NCI-H1694 (cell line): ENCODE measurements at places on chromosomes 2 and 18.

DNA sequence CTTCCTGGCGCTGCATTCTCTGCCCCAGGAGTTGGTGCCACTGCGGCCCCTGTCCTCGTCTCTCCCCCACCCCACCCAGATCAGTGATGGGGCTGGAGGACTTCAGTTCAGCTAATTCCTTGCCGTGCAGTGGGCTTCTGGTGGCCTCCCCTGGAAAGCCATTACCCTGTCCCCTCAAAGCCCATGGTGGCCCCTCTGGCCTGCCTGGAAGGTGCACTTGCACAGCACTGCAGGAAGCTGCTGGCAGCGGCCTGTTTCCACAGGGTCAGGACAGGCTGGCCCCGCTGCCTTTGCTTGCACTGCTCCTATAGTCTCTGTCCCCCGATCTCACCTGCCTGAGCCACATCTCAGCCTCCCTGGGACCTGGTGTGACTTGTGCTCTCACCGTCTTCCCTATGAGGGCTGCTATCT lies 105.1 kb downstream of the USP40 start:
- DNase-seq: no peak

DNA sequence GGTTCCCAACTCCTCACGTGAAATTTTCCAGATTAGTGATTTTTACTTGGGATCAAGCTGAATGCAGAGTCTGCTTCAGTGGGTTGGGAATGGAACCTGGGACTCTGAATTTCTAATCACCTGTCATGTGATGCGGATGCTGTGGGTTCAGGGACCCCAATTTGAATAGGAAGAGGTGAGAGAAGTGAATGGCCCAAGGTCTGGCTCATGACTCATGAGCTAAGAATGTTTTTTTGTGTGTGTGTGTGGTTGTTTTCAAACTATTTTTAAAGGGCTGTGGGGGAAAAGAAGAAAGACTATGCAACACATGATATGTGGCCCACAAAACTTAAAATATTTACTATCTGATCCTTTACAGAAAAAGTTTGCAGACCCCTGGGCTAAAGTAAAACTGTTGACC lies 108.5 kb upstream of the CYRIA start:
- no peak for DNase-seq

GRCh38 chr2:24050041-24050979 lies 769 bp downstream of the FKBP1B start:
- DNase-seq: no peak

DNA sequence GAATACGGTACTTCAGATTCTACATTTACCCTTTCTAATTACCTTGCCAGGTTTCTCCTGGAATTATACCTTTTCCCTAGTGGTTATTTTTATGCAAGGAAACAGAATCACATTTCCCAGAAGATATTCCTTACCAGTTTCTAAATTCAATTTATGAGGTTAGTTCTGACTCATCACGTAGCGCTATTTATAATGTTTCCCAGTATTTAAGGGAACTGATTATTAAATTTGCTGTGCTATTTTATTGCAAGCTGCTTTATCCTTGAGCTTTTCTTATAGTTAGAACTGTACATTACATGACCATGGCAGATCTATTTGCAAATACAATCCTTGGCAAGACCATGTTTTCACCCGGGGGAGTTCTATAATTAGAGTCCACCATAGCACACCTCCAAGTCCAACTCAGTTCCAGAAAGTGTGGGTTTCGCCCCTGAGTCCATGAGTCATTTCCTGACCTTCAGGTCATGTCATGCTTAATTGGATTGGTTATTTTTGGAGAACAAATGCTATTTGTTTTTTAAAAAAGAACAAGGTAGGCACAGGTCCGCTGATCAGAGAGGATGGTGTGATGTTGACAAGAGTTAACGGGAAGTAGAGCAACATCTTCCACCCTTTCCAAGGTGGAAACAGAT lies 126.6 kb downstream of the ZNF532 start:
- DNase-seq: no peak

GRCh38 chr2:148642112-148642744 lies 2.3 kb upstream of the EPC2 start:
- no peak for DNase-seq

GRCh38 chr2:29370581-29371125 lies 255.4 kb downstream of the CLIP4 start:
- no peak for DNase-seq

GRCh38 chr18:9103376-9103873 lies 926 bp downstream of the NDUFV2 start:
- DNase-seq: no peak

DNA sequence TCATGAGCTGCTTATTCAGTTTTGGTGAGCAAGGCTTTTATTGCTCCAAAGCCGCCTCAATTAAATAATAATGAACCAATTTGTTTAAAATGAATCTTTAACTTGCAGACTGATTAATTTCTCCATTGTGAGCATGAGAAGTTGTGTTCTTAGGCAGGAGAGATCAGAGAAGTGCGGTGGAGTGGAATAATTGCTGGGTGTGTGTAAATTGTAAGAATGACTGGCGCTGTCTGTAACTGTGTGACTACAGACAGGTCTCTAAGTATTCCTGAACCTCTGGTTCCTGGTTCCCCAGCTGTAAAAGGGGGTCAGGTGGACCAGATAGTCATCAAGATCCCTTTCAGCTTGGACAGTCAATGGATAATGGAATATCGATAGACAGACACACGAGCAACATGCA lies 98.0 kb upstream of the EFEMP1 start:
- no peak for DNase-seq

GRCh38 chr2:64637000-64637635 lies 16.6 kb downstream of the SERTAD2 start:
- no peak for DNase-seq

- no peak for DNase-seq
Observed at GRCh38 chr2:10493634-10494281, 45.6 kb upstream of the ODC1 start.

GRCh38 chr2:76307495-76307894 lies 596.8 kb upstream of the GCFC2 start:
- no peak for DNase-seq

- DNase-seq: no peak
Observed at GRCh38 chr2:147851244-147851930, 6.6 kb downstream of the ACVR2A start.

- no peak for DNase-seq
Observed at GRCh38 chr18:62080172-62080900, 106.5 kb downstream of the PIGN start.

DNA sequence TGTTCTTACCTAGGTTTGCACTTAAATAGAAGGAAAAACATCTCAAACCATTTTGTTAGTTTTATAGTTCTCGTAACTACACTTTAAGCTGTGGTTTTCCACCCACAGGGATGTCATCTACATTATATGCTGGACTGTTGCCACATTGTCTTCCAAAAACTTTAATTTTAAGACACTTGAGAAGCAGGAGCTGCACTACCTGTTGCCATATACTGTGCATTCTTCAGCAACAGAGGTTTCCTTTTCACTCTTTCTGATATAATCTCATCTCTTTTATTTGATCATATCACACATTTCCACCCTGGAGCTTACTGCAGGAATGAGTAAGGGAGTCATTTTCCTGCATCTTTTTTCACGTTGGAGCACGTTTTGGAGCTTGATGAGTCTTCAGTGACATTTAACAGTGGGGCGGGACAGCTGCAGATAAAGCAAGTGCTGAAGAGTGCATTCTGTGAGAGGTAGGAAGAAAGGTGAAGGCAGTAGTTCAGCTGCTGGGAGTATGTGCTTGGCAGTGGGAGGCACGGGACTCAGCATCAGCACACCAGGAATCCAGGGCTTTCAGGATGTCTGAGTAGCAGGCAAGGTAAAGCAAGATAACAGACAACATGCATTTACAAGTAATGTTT lies 3.8 kb downstream of the LIMS1 start:
- no peak for DNase-seq

GRCh38 chr2:127172306-127172705 lies 47.8 kb downstream of the CYP27C1 start:
- no peak for DNase-seq

- no peak for DNase-seq
Observed at GRCh38 chr2:51673628-51674027, 641.7 kb upstream of the NRXN1 start.

GRCh38 chr2:145800151-145801091 lies 1280.5 kb upstream of the ZEB2 start:
- DNase-seq: no peak

DNA sequence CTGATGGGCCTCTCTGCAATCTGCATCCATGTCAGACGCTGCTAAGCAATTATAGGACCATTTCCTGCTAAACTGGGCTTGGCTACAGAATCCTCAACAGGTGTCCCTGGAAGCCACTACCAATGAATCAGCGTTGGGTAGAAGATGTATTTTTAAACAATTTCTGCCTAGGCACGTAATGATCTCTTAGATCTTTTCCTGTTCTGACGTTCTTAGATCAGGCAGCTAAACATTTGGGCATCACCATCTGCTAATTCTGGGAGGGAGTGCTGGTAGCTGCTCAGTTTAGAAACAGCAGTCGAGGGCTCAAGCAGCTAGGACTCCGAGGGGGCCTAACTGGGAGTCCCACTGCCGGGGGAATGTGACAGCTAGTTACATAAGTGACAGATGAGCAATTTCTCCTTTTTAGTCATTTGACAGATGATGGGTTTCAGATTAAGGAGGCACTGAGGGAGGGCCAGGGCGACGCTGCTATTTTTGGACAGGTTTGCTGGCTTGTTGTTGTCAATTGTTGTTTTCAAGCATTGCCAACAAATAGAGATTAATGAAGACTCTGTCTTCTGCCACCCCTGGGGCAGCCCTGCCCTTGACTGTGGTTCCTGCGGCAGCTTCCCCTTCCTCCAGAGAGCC lies 92.7 kb downstream of the MRO start:
- peak; percentile 81 for DNase-seq

DNA sequence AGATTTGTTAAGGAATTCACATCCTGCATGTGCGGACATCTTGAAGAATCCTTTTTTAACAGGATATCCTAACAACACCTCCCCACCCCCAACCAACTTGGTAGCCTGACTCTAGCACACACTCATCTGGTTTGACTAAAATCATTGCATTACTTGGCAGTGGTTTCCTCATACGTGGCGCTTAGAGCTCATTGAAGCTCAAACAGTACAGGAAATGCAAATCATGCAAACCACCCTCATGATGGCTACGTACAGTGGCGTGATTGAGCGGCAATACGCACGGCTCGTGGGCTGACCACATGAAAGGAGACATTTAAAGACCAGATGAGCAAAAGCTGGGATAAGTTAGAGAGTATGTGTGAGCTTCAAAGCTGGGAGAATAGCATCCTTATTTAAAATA lies 336.2 kb downstream of the ZEB2 start:
- DNase-seq: no peak

DNA sequence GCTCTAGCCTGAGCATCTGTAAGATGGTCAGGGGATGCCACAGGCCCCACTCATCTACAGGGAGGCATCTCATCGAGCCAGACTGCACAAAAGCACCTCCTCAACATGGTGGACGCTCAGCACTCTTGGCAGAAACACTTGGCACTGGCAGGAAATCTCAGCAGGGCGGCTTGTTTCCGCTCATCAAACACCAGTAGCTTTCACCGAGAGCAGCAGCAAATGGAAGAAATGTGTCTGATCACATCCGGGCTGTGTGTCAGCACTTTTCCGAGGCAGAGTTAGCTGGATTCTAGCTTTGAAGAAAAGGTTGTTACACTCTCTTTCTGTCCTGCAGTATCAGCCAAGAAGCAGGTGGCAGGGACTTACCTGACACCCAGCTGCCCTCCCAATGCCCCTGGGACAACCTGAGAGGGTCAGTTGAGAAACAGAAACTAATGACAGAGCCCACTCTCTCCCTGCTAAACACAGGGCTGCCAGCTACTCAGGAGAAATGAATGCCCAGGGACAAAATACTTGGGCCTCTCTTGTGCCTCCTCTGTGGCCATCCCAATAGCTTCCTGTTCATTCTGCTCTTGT lies 68.9 kb upstream of the FZD7 start:
- DNase-seq: peak; percentile 30

DNA sequence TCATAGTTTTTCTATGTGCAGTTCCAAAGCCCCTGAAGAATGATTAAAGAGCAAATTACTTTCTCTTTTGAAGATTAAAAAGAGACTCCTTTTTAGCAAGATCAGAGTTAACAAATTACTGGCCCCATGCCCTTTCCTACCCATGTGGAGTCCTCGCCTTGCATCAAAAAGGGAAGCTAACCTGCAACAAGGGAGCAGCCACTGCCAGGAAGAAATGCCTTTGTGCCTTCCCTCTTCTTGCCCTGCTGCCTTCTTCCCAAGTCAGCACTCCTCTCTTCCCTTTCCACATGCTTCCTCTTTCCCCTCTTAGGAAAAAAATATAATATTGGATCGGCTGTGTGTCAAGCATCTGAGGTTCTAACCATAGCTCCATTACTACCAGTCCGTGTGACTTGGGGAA lies 37.1 kb upstream of the CYP1B1 start:
- no peak for DNase-seq

- no peak for DNase-seq
Observed at GRCh38 chr2:16044946-16045456, 104.7 kb downstream of the MYCN start.

GRCh38 chr2:151827564-151828142 lies 568 bp downstream of the ARL5A start:
- DNase-seq: no peak

DNA sequence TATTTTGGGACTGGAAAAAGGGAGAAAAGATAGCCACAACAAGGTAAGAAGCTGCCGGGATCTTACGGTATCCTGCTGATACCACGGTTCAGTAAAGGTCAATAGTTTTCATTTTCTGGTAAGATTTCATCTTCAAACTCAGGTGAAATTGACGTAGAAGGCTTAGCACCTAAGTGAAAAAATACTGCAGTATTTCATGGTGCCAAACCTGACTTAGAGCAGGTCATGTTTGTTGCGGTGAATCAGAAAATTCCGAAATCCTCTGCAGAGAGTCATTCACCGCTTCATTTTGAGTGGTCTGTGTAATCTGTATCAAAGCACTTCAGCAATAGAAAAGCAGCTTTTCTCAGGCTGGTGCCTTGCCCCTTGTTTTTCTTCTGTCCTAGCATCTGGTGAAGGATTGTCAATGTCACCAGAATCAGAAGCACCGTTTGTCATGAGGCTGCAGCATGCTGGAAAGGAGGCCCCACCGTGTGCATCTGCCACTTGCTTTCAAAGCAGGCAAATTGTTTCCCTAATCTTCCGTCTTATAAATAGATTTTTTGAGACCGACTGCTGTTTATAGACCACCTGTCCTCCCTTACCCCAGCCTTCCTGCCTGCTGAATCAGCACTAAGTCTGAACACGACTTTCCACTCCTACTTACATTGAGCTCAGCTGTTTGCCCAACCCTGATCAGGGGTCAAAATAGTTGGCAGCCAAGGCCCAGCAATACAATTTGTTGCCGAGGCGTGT lies 156.3 kb downstream of the EML6 start:
- peak; percentile 91 for DNase-seq

GRCh38 chr2:178834086-178834485 lies 26.9 kb upstream of the TTN start:
- no peak for DNase-seq

GRCh38 chr2:106975641-106976040 lies 89.7 kb upstream of the ST6GAL2 start:
- no peak for DNase-seq

GRCh38 chr18:36303211-36303844 lies 5.8 kb downstream of the FHOD3 start:
- no peak for DNase-seq

- no peak for DNase-seq
Observed at GRCh38 chr2:208195531-208195930, 5.7 kb upstream of the C2orf80 start.

GRCh38 chr18:28075501-28075900 lies 101.4 kb downstream of the CDH2 start:
- no peak for DNase-seq
